ENCODE measurements at places on chromosomes 4 and X.
A peak's percentile ranks its signal among the peaks of the same experiment; 100 is the strongest.

DNA sequence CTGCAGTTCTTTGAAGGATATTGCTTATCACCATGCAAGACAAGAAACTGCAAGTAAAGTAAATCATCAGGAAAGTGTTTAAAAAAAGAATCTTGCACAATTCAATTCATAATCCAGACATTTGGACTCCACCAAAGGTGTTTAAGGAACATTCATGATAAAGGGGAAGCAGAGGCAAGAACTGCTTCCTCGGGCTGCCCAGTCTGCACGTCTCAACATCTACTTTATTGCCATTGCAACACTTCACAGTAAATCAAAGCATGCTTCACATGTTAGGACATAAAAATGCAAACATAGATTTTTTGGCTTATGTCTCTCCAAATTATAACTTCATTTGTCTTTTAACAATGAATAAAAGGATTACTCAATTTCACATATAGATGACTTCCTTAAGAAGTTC, 42.5 kb downstream of the MID1 start:
- no peak for DNase-seq

GRCh38 chrX:63750811-63751210, 34.2 kb downstream of the ARHGEF9 start:
- no peak for DNase-seq

DNA sequence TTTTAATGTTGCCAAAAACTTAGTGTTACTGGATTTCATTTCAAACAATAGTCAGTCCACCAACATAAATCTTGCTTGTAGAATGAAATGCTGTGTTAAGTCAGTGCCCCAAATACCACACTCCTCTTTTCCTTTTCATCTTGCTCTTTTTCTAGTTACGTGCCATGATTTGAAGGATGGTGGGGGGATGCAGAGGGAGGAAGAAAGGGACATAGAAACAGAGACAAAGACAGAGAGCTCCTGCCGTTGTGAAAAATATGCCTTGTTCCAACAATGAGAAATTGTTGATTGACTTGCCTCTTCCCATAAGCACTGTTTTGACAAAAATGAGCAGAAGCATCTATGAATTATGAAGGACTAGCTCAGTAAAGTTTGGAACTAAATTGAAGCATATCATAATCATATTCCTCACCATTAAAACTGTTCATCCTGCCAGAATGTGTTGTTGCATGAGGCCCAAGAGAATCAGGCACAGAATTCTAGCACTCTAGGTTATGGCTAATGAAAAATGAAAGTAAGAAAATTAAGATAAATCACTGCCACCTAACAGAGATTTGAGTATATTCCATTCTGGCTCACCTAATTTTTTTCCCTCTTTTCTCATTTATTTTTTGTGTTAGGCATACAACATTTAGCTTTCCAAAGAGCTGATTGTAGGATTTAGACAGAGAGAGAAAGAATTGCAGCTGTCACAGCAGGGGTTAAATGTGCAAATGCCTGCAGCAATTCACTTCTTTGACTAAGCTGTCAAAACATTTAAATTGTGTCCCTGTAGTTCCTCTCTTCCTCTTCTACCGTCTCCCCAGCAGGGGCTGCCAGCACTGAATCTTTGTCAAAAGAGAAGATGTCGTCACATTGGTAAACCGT, 111.6 kb upstream of the PTPN13 start:
- DNase-seq: no peak

DNA sequence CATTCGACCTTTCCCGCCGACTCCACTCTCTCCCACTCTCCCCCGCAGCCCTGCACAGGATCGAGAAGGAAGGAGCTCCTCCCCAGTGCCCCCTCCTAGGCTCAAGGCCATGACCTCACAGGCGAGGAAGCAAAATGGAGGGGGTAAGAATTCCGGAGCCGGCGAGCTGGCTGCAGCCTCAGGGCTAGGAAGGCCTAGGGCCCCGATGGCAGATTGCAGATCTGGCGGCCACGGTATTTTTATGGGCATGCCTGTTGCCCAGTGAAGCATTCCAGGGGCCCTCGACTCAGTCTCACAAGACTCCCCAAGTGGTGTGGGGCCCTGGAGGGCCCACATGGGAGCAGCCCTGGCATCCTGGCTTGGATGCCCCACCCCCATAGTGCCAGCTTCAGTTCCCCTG, 942 bp upstream of the L1CAM start:
- DNase-seq: no peak

DNA sequence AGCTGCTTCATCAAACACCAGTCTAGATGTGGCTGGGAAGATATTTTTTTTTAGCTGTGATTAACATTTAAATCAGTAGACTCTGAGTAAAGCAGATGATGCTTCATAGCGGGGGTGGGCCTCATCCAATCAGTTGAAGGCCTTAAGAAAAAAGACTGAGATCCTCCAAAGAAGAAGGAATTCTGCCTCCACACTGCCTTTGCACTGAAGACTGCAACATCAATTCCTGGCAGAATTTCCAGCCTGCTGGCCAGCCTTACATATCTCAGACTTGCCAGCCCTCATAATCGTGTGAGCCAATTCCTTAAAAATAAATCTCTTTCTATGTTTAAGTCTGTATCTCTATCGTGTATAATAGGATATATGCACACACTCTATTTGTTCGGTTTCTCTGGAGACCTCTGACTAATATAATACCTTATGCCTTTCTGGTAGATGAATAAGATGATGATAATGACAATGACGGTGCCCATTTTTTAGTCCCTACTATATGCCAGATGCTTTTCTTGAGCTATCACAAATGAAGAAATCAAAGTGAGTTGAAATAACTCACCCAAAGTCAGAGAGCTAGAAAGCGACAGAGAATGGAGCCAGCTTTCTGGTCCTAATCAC, 66.1 kb upstream of the SOD3 start:
- no peak for DNase-seq

- no peak for DNase-seq
These were observed 283.7 kb upstream of the GATB start for GRCh38 chr4:152044331-152045036.

GRCh38 chr4:137861682-137862081, 329.4 kb upstream of the PCDH18 start:
- no peak for DNase-seq

GRCh38 chr4:153759407-153760316, at the start of gene RNF175:
TSS of gene RNF175 (minus strand) at chr4:153760024. CDS start at chr4:153759862, 162 bp downstream.
- DNase-seq: peak; percentile 29

GRCh38 chrX:44113337-44113736, 140.1 kb upstream of the NDP start:
- DNase-seq: no peak

DNA sequence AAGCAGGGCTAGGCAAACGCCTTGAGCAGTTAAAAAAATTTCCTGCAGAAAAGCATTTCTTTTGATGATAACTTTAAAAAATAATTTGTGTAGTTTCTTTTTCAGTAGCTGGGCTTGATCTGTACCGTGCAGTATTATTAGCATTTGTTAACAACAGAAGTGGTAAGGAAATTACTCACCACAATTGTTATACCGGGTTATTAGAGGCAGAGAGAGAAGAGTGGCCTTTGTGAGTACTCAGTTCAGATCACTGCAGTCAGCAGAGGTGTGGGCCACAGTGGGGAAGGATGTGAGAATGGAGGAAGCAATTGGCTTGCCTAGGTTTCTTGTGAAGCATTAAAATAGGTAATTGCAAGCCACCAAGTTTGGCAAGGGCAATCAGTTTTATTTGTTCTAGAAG, 14.3 kb upstream of the IL21 start:
- DNase-seq: no peak

- no peak for DNase-seq
These were observed 96.6 kb downstream of the KIT start for GRCh38 chr4:54754394-54754793.

DNA sequence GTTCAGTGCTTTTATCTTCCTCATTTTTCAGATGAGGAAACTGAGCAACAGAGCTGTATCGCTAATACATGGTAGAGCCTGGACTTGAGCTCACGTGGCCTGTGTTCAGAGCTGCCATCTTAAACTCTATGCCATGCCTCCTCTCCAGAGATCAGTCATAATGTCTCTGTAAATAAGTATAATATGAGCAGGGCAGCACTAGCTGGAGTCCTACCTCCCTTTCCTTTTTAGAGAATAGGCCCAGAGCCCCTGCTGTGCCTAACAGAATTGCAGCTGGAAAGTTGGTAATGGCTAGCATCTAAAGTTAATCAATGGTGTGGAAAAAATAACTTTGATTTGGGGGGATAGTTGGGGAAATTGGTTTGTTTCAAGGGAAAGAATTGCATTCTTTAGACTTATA, 20.4 kb downstream of the CASP6 start:
- DNase-seq: no peak

- no peak for DNase-seq
These were observed 83.5 kb downstream of the SYNPO2 start for GRCh38 chr4:118972167-118972566.

DNA sequence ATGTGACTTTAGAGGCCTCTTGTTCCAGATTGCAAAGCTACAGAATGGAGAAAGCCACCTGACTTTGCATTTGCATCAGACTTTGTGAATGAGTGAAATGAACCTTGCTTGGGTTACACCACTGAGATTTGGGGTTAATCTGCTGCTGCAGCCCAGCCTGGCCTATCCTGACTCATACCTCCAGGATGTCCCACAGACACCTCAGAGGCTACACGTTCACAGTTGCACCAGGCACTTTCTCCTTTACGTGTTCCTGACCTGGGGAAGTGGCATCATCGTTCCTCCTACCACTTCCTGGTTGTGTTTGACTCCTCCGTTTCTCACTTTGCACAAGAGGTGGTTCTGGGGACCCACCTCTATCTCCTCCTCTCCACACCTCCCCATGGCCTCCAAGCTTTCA, 9.2 kb upstream of the SORCS2 start:
- no peak for DNase-seq

GRCh38 chr4:170979736-170980135, 833.5 kb upstream of the GALNTL6 start:
- no peak for DNase-seq

GRCh38 chr4:185265942-185266341, 56.5 kb downstream of the SNX25 start:
- DNase-seq: no peak

GRCh38 chrX:129574214-129574613, 34.2 kb downstream of the OCRL start:
- no peak for DNase-seq

DNA sequence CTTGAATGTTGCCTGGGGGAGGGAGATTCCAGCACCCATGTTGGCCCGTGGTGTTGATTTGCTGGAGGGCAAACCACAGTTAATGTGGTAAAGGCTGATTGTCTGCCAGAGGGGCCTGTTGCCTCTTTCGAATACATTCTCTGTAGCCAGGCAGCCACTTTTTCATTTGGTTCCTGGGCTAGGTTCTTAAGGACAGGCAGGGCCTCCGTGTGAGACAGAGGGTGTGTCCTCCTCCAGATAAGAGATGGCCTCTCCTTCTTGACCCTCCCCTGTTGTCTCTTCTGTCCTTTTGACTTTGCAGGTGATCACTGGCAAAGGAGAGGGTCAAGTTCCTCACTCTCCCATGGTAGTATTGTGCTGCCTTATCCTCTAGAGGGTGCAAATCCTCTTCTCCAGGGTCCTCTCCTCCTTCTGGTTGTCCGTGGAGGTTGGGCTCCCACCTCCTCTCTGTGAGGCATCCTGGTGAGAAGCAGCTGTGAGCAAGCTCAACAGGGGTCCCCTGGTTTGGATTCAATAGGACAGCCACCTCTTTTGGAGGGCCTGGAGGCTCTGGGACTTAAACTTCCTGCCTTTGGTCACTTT, 44.9 kb downstream of the ZNF182 start:
- DNase-seq: peak; percentile 5

GRCh38 chr4:148239494-148239985, 202.7 kb downstream of the NR3C2 start:
- DNase-seq: no peak

DNA sequence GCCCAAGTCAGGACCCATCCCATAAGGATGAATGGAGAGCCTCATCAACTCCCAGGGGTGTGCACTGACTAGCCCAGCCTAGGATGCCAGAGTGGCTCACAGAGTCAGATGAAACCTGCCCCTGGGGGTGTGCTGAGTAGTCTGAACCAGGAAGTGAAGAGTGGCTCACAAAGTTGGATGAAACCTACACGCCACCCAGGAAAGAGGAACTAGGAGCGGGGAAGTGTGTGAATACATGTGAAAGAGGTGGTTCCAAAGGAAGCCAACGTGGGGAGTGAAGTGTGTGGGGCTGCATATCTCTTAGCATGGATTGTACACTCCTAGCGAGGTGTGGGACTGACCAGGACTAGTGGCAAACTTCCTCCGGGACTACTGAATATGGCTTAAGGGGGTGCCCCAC, 902.1 kb upstream of the NDST4 start:
- no peak for DNase-seq

DNA sequence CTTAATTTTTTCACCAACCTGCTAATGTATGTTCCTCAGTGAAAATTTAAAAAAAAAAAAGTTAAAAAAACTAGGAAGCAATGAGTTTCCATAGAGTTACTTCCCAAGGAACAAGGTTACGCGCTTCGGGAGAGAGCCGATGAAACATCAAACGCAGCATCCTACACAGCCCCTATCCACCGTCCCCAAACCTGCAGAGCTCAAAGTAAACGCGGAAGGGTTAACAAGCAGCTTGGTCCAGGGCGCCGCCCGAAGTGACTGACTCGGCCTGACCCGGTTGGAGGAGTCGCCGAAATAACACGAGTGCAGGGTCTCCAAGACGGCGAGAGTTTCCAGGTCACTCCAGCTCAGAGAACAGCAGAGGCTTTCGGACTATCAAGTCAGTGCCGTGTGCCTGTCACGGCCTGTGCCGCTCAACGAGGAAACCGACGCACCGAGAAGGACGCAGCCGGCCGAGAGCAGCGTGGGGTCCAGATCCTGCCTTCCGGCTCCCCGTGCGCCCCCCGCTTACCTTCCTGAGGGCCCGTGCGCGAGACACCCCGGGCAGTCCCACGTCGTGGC, 512 bp downstream of the NOP14 start:
- DNase-seq: no peak

- no peak for DNase-seq
These were observed 38.8 kb upstream of the STIM2 start for GRCh38 chr4:26821677-26822503.

DNA sequence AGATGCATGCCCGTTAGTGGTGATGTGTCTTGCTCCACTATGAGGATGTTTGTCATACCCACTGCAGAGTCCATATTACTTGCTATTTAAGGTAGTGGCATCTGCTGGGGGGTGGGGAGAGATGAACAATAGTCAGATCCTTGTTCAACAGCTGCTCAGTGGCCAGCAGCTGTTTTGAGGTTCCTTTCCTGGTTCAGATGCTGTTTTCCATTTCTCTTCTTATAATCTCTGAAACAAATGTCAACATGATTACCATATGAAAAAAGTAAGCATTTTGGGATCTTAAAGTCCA, 1567.9 kb upstream of the TENM3 start:
- no peak for DNase-seq

- no peak for DNase-seq
These were observed 10.2 kb downstream of the SAP30 start for GRCh38 chr4:173380987-173381386.

GRCh38 chr4:24094726-24095125, 204.9 kb upstream of the PPARGC1A start:
- DNase-seq: no peak
